ENCODE measurements at places on chromosomes 1 and 21. TPM values are rescaled to one million over a fixed set of nuclear protein-coding genes. Genes with fewer than 3 reads are reported as not detected.

The CD2 gene
- total RNA-seq, result 2.0 TPM

The MROH7 gene
- 5.9 TPM for total RNA-seq

The LEFTY1 gene
- total RNA-seq, result 0.24 TPM

DNA sequence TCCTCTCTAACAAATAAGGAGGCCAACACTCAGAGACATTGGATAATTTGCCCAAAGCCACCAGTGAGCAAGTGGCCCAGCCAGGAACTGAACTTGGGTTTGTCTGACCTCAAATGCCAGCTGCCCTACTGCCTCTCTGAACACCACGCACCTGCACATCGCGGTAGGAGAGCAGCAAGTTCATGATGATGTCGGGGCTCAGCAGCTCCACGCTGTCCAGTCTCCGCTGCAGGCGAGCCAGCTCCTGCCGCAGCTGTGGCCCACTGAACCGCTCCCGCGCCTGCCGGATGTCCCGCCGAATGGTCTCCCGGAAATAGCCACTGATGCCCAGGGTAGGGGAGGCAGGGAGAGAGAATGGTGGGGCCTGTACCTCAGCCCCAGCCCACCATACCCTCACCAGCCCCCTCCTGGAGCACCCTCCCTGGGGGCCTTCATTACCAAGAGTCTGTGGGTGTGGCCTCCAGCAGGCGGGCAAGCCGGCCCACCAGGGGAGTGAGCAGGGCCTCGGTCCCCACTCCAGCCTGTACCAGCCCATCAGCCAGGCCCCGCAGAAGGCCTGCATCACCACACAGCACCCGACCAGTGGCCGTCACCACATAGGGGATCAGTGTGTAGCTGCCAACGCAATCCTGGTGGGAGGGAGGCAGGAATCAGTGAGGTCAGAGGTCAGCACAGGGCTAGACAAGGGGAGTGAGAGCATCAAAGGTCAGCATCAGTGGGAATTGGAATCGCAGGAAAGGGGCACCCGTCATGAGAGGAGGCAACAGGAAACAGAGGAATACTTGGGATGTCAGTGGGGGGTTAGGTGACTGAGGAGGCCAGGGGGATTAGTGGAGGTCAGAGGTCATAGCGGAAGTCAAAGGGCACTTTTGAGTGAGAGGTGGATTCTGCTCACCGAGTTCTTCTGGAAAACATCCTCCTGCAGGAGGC is 2.7 kb downstream of the MAP3K6 start:
- DNase-seq, result no peak

GRCh38 chr1:55326496-55327243 is 111.5 kb upstream of the USP24 start:
- no peak for DNase-seq

DNA sequence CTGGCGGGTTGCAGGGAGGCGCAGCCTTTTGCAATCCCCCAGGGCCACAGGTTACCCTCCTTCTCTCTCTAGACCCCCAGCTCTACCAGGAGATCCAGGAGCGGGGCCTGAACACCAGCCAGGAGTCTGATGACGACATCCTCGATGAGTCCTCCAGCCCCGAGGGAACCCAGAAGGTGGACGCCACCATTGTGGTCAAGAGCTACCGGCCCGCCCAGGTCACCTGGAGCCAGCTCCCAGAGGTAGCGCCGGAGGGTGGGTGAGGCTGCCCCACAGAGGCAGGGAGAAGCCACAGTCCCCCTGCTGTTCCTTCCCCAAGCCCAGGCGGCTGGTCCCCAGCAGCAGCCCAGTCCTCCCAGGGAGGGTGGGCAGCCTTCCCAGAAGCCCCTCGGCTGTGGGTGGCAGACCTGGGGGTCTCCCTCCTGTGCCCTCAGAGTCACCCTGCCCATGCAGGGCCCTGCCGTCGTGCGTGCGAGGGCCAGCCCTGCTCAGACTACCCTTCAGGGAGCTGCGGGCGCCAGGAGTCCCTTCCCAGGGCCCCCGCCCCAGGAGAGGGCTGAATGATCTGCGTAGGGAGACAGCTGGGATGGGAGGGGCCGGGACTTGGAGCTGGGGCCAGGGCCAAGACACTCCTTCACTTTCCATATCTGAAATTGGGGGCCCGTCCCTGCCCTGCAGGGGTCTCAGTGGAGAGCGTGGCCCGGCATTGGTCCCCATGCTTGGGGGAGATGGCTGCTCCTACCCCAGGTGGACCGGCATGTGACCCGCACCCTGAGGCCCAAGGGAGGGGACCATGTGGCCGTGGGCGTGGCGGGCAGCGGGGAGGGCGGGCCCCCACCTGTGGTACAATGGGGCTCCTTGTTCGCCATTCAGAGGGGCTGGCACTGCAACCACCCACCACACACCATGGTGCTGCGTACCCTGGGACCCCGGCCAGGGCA is 12.9 kb downstream of the ARHGEF16 start:
- peak; percentile 8 for DNase-seq
